ENCODE measurements at places on chromosomes 3 and 15.

GRCh38 chr3:39752019-39752637, 57.3 kb upstream of the MYRIP start:
- DNase-seq: no peak

DNA sequence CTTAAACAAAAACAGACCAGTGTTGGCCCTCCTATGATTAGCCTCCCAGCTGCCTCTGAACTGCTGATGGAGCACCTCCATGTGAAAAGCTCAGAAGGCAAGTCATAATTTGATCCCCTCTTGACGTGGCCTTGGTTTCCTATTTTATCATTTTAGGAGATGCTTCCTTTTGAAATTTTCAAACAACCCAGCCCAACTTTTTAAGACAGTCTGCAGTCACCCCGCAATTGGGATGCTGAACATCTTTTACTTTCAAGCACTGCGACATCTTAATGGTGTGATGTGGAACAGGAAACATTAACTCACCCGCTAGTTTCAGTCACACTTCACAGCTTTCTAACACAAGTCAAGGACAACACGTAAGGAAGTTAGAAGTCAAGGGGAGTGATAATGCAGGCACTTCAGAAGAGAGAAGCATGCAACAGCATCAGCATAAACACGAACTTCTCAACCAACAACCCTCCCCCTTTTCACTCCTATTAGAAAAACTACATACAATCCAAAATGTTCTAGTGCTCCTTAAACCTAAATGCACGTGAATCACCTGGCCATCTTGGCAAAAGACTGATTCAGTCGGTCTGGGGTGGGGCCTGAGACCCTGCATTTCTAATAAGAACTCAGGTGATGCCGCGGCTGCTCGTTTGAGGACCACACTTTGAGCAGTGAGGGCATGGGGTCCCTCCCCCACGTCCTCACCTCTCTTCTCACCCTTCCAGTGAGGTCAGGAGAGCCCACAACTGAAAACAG, 161.5 kb downstream of the FOXP1 start:
- peak; percentile 16 for DNase-seq

GRCh38 chr3:196793246-196793645, 53.6 kb downstream of the PAK2 start:
- peak; percentile 17 for DNase-seq

- DNase-seq: no peak
Measured at GRCh38 chr3:100562224-100562857, 47.1 kb upstream of the ADGRG7 start.

GRCh38 chr3:16369885-16370284, 104.9 kb downstream of the OXNAD1 start:
- DNase-seq: no peak

DNA sequence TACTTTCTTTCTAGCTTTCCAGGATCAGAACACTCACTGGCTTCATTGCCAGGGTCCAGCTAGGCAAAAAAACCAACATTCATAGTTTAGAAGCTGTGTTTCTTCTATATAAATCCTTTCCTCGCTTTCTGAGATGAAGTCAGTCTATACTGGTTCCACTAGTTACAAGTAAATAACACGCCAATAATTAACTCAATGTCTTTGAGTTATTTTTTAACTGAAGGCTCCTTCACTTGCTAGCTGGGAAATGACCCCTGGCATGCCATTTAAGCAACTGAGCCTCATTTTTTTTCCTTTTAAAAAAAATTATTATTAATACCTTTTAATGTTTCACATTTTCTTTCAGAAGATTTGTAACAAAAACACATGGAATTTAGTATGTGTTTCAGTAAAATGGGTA, 2.1 kb upstream of the CCDC174 start:
- DNase-seq: no peak

- peak; percentile 80 for DNase-seq
Measured at GRCh38 chr3:109081746-109082510, 36.0 kb downstream of the MORC1 start.

DNA sequence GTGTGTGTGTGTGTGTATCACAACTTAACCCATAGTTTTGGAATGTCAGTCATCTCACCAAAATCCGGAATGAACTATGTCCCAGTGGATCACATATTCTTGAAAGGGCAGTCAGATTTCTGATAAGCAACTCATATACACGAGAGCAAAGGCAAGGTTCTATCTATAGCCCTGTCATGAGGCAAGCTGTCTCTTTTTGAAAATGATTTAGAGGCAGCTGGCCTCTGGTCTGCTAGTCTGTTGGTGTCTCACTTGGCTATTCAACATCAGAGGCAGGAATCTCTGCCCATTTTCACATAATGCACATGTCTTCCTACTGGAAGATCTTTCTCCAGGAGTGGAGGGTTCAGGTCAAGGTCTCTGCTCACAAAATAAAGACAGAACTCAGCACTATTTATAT, 79.8 kb downstream of the CNTN6 start:
- no peak for DNase-seq

GRCh38 chr3:127411083-127411727, 123.4 kb upstream of the PRR20G start:
- DNase-seq: no peak
